ENCODE measurements at places on chromosomes 3 and 15.

DNA sequence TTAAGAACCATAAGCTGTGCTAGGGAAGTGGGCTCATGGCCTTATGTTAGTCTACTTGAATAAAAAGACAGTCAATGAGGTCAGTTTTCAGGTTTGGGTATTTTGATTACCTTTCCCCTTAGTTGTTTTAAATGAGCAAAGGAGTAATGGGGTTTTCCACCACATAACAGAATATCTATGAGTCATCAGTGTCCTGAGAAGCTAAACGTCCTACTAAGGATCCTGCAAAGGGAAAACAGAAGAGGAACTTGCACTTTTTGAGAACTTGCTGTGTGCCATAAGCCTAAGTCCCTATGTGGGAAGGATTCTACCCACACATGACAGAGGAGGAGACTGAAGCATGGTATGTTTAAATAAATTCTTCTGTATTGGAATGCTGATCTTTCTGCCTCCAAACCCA, 292.8 kb upstream of the TMC3 start:
- no peak for DNase-seq

DNA sequence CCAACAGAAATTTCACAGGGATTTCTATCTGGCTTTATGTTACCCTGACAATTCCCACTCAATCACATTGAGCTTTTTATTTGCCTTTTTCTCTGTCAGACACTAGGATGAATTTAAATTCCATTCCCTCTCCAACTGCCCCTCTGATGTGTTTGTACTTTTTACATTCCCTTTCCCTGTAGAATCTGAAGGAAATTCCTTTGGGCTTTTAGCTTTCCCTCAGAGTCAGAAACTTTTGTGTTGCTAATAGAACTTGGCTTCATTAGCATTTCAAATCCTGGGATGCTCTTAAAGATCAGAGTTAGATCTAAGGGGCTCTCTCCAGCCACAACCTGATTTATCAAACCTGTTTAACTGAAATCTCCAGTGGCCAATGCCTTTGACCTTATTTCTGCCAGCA, 7.9 kb upstream of the RARB start:
- no peak for DNase-seq

- DNase-seq = no peak
These were observed 512 bp downstream of the LARP6 start for GRCh38 chr15:70853318-70853972.

DNA sequence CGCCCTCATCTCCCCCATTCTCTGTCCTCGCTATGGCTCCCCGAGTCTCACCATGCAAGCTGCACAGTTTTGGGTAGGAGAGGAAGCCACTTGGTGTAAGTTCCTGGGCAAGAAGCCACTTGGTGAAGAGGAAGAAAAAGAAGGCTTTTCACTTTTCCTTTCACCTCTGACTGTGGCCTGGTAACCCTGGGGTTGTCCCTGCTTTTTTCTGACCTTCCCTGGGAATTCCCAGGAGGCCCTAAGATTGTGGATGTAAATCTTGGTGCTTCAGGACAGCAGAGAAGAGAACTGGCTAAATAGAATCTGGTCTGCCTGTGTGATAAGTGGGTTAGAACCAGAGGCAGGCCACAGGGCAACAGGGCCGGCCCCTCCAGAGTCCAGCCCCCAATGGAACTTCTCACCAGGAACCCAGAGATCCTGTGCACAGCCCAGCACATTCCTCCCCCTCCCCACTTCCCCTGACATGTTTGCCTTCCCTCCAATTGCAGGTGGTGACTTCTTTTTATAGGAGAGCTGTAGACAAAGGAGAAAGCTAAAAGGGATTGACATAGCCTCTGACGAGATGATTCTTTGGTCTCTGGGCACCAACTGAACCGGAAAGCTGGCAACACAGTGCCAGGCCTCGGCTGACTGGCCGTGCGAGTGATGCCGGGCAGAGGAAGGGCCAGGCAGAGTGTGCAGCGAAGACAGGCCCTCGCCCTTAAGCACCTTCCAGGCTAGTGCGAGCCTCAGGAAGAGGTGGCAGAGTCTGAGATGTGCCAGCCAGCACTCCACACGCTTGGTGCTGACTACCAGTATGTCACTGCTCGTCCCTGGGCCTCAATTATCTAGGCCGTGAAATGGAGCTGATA, 19.4 kb upstream of the SKOR1 start:
- DNase-seq = no peak

DNA sequence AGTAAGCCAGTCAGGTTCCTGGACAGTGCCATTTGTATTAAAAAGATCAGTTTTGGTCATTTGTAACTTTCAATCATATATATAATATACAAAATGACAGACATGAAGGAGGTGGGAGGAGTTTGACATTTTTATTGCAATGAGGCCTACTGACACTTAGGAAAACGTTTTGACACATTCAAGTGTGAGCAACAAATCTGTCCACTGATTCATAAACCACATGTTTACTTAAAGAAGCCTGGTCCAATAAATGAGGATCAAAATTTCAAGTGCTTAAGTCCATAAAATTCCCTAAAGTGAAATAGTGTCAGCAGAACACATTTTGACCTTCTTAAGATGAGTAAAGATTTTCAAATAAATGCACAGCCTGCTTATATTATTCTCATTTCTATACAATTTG, 137.3 kb downstream of the MECOM start:
- DNase-seq = no peak

DNA sequence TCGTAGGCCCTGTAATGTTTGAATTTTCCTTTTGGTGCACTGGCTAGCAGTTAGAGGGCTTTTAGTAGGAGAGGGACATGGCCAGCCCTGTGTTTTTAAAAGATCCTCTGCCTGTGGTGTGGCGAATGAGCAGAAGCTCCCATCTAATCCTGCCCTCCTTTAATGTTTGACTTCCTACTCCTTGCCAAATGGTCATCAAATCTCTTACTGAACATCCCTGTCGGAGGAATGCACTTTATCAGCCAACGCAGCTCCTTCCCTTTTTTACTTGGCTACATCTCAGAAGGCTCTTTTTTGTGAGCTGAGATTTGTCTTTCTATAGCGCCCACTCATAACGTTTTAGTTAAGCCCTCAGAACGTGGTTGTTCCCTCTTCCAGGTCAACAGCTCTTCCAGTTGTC, 44.8 kb downstream of the MAP2K5 start:
- DNase-seq = no peak

- no peak for DNase-seq
These were observed 179.5 kb upstream of the NSMCE3 start for GRCh38 chr15:29449136-29449535.

- DNase-seq = no peak
These were observed 25.2 kb downstream of the GP9 start for GRCh38 chr3:129085818-129086217.

GRCh38 chr3:115833074-115833473, 209.8 kb downstream of the GAP43 start:
- no peak for DNase-seq

DNA sequence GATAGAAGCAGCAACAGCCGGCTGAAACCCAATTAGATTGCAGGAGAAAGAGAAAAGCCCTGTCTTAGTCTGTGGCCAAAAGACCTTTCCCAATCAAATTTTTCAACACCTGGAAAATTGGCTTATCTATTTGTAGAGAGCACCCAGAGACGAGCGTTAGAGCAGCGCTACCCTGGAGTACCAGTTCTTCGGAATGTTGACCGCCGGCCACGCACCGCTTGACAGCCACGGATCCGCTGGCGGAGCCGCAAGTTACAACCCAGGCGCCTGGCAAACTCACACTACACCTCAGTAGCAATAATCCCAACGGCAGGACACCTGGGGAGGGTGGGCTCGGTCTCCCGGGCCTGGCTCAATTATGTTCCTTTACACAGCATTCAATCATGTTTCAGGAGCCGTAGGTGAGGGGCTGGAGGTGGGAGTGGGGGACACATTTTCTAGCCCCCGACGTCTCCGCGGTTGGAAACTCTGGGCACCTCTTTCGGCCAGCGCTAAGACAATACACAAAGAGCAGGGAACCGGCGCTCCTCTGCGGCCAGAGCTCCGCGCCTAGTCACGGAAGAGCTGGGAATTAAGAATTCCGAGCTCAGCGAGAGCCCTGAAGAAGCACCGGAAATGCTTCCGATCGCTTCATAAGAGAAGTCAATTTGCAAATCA, 1.2 kb downstream of the MB21D2 start:
- no peak for DNase-seq

GRCh38 chr15:78618490-78618934, 2.3 kb downstream of the CHRNA3 start:
- peak; percentile 84 for DNase-seq

DNA sequence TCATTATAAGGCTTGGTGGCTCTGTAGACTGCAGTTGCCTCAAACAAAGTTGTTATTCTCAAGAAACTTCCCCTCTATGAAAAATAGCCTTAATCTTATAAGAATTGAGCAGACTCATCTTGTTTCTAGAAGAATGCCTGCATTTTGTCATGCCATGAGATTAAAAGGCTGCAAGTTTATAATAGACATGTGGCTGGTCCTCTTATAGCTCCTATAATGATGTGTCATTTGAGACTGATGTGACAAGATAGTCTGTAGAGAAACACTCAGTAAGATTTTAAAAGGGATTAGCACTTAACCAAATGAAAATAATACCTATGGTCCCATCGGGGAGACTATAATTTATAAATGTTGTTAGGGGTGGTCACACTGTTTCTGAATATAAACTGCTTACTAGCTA, 312.5 kb downstream of the OXSM start:
- DNase-seq = no peak

DNA sequence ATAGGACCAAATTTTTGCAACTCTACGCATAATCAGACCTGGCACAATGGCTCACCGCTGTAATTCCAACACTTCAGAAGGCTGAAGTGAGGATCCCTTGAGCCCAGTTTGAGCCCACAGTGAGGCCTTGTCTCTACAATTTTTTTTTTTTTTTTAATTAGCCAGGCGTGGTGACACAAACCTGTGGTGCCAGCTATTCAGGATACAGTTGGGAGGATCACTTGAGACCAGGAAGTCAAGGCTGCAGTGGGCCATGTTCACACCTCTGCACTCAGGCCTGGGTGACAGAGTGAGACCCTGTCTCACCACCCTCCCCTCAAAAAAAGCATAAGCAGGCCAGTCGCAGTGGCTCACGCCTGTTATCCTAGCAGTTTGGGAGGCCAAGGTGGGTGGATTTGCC, 24.7 kb downstream of the OIP5 start:
- no peak for DNase-seq

- DNase-seq = no peak
These were observed 56.6 kb upstream of the CHST2 start for GRCh38 chr3:143063018-143063417.

DNA sequence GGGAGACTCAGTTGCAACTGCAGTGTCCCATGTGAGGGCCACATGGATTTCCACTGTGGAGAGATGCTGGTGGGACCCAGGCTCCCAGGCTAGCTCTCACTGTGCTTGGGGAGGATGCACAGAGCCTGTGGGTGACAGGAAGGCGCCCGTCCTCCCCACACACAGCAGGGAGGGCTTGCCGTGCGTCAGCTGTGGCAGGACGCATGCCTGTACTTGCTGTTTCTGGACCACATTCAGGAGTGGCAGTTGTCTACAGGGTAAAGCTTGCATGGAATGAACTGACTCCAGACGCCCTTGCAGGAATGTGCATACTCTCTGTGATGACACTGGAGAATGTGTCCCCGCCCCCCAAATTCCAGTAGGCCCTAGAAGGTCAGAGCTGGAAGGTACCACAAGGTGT, 63.8 kb upstream of the SNRPA1 start:
- DNase-seq = no peak

GRCh38 chr15:70109978-70110377, 12.3 kb upstream of the TLE3 start:
- no peak for DNase-seq

DNA sequence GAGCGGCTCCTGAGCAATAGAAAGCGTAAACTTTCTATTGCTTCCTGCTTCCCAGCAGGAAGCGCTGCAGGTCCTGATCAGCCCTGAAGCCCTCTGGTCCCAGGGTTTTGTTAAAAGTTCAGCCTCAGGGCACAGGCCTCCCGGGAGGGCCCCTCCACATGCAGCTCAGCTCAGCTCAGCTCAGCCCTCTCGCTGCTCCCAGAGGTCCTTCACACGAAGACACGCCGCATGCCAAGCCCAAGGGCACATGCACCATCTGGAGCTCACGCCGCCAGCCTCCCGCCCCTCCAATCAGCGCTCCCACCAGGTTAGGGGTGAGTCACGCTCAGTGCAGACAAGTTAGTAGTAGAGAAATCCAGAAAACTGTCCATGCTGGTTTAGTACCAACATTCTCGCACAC, 12.7 kb downstream of the TKT start:
- DNase-seq = no peak

- DNase-seq = no peak
These were observed 67.1 kb downstream of the OXSM start for GRCh38 chr3:25856902-25857518.

- no peak for DNase-seq
These were observed 47.2 kb upstream of the MME start for GRCh38 chr3:155032918-155033317.

DNA sequence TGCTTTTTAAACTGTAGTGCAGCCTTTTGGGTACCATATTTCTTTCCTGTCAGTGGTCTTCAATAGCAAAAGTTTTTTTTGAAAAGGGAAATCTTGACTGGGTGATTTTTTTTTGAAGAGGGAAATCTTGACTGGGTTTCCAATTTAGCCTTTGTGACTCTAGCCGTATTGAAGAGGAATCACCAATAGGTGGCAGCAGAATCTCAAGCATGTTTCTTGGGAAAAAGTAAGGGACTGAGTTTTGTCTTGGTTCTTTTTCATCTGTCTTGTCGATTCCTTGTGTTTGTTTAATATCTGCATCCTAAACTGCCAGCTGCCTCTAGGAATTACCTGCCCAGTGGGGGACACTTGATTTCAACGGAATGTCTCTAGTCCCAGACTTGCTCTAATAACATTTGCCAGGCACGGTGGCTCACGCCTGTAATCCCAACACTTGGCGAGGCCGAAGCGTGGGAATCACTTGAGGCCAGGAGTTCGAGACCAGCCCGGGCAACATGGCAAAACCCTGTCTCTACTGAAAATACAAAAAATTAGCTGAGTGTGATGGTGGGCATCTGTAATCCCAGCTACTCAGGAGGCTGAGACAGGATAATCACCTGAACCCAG, 89.2 kb downstream of the RBPMS2 start:
- DNase-seq = peak; percentile 30

DNA sequence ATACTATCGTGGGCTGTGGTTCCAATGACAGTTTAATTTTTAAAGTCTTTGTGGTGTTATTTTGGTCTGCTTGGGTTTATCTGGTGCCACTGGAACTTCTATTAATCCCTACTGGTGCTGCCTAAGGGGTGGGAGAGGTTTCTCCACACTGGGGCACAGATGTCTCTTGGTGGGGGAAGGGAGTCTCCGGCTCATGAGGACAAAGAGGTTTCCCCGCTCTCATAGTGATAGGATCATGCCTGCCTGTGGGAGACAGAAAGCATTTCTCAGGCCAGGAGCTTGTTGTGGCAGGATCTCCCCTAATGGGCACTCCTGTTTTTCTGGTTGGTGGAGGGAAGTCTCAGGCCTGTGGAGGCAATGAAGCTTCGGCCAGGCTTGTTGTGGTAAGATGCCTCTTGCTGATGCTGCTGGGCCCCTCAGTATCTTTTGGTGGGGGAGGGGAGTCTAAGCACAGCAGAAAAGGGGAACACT, 84.3 kb upstream of the THRB start:
- no peak for DNase-seq

DNA sequence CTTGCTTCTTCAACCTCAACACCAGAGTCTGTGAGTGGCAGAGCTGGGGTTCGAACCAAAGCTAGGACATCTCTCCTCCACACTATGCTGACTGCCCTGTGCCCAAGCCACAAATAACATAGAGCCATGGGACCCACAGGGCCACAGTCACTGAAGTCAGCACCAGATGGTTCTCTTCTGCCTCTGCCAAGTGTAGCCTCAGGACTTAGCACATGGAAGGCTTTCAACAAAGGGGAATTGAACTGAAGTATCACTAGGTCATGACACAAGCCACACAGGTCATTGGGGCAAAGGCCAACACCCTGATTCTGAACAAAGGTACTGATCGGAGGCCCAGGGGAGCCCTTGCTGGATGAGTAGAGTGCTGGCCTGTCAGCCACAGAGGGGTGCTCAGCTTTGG, 83.6 kb downstream of the BDH1 start:
- DNase-seq = no peak
